ENCODE measurements at places on chromosomes 1 and 21.

DNA sequence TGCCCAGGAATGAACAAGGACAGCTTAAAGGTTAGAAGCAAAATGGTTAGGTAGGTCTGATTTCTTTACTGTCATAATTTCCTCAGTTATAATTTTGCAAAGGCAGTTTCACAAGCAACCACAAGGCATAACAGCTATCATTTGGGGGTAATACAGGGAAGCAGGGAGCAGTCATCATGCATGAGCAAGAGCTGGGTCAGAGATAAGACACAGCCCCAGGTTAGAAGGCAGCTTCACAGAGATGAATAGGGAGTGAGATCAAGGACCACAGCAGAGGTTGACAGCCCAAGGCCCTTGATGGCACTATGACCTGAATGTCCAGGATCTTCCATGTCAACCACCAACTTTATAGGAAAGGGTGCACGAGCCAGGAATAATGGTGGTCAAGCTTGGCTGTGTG, 9.0 kb upstream of the CSRP1 start:
- DNase-seq = no peak

DNA sequence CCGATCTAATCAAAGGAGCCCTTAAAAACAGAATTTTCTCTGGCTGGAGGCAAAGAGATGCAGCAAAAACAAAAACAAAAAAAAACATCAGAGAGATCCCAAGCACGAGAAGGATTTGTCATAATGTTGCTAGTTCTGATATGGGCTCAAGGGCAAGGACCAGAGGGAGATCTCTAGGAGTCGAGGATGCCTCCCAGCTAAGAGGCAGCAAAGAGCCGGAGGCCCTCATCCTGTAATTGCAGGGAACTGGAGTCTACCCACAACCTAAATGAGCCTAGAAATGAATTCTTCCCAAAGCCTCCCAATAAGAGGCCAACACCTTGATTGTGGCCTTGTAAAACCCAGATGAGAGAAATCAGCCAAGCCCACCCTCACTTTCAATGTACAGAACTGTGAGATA, 12.0 kb downstream of the GNG12 start:
- no peak for DNase-seq

- no peak for DNase-seq
Observed at GRCh38 chr1:50252196-50252595, 143.5 kb downstream of the ELAVL4 start.

DNA sequence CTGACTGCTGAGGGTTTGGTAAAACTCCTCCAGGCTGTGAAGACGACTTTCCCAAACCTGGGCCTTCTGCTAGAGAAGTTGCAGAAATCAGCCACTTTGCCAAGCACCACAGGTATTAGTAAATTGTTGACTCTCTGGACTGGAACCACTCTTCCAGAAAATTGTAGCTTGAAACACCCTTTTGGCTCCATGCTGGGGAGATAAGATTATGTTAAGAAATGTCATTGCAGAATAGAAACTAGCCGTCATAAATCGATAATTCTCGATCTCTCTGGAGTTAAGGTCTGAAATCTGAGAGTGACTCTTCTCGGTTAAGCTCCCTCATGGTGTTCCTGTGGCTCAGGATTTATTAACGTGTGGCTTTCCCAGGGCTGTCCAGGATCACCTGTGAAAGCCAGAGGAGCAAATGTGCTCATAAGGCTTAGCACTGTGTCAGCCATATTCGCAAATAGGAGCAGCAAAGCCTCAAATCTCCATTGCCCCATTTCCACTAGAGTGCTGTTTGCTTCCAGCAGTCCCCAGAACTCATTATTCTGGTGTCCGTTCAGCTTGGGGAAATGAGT, 54.6 kb downstream of the ZBTB40 start:
- DNase-seq = no peak

DNA sequence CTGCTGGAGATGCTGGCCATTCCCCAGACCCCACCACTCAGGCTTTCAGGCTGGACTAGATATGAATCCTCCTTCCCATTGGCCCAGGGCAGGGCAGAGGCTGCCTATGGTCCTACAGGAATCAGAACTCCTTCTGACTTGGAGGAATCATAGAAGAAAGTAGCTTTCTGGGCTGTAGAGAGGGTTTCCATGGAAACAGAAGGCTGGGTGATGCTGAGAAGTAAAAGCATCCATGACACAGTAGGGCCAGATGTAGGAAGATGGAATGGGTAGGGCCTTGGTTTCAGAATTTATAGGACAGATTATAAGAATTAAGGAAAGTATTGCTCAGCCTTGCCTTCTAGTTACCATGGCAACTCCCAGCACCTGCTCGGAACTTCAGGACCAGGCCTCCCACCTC, 9.0 kb downstream of the NT5C1A start:
- DNase-seq = no peak

DNA sequence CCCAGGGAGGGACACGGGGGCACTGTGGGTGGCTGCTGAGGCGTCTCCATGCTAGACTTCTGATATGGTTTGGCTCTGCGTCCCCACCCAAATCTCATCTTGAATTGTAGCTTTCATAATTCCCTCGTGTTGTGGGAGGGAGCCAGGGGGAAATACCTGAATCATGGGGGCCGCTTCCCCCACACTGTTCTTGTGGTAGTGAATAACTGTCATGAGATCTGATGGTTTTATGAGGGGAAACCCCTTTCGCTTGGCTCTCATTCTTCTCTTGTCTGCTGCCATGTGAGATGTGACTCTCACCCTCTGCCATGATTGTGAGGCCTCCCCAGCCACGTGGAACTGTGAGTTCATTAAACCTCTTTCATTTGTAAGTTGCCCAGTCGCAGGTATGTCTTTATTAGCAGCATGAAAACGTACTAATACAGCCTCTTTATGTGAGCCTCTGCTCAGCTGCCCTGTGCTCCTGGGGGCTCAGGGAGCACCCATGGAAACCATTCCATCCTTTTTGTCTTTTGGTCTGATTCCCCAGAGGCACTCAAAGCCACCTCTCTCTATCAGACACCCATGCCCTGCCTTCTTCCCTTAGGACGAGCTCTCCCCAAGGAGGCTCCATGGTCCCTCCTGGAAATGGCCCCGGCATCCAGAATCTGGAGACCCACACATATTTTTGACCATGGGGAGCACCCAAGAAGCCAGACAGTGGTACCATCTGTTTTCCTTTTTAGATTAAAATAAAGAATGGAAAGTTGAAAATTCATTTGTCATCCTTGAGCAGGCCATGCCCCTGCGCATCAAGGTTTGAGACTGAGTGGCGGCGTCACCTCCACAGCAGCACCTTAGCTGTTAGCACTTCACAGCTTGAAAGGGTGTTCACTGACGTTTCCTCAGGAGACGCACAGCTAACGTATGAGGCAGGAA, 65.9 kb upstream of the FAM20B start:
- DNase-seq = no peak

GRCh38 chr1:165443539-165444311, 1.2 kb downstream of the RXRG start:
- no peak for DNase-seq

DNA sequence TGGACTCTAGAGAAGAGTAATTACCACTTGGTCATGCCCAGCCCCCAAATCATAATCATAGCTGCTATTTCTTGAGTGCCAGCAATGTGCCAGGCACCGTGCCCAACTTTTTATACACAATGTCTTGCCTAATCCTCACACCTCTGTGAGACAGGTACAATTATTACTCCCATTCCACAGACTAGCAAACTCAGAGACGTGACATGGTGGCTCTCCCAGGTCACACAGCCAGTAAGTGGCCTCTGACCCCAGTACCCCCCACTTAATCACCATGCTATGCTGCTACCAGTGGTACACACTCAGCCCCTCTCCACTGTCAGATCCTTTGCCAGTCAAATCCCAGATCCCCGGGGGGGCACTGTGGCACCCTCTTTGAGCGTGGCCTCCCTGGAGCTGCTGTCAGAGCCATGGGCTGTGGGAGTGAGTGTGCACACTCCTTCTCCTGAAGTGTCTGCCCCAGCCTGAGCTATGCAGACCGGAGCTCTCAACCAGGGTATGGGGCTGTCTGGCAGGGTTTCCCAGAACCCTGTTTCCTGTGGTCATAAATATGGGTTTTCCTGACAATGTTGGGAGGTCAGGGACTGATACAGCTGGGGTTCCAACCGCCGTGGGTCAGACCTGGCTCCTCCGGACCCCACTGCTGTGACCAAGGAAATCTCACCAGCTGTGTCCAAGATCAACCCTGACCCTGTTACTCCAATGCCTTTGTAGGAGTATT, 51.8 kb downstream of the LACTBL1 start:
- no peak for DNase-seq

- no peak for DNase-seq
Observed at GRCh38 chr1:228156941-228157728, 7.4 kb downstream of the GJC2 start.

GRCh38 chr21:37535130-37535529, 168.6 kb downstream of the DYRK1A start:
- no peak for DNase-seq

DNA sequence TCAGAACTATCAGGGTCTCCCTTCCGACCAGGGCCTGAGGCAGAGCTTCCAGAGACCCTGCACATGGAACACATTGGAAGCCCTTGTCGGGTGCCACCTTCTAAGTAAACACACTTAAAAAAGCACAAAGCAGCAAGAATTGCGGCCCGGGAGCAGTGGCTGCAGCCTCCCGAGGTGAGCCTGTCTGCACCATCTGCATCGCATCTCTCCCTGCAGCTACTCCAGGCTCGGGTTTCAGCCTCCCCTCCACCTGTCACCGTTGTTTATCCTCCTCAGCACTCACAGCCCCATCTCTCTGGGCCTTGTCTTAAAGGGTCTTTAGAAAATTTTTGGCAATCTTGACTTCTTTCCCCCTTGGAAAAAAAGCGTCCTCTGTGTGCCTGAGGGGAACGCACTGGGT, 95.1 kb upstream of the ARHGEF16 start:
- no peak for DNase-seq

- DNase-seq = no peak
Observed at GRCh38 chr1:52926864-52927211, 238 bp upstream of the SCP2 start.

DNA sequence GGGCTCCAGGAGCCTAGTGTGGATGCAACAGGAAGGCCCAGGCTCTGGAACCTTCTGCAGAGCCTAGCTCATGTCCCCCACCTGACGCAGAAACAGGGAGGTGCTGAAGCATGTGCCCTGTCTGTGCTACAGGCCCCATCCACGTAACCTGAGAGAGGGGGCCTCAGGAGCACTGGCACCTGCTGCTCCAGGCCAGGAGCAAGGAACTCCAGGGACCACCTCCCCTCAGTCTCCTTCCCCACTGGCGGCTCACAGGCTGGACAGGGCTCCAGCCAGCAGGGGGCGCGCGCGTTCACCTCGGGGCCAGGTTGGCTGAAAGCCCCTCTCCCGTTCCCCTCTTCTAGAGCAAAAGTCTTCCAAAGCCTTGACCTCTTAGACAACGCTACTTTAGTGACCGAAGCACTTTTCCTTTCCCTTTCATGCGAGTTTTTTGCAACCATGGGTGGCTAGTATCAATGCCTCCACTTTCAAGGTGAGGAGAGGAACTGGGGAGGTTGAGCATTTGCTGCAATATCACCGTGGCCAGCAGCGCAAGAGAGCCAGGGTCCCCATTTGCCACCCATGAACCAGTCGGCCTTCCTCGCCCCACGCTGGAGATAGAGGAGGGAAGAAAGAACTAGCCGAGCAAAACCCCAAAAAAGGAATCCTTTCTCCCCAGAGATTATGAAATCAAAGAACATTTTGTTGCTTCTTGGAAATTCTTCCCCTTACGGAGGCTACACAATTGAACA, 52.4 kb upstream of the GPR157 start:
- peak; percentile 35 for DNase-seq

DNA sequence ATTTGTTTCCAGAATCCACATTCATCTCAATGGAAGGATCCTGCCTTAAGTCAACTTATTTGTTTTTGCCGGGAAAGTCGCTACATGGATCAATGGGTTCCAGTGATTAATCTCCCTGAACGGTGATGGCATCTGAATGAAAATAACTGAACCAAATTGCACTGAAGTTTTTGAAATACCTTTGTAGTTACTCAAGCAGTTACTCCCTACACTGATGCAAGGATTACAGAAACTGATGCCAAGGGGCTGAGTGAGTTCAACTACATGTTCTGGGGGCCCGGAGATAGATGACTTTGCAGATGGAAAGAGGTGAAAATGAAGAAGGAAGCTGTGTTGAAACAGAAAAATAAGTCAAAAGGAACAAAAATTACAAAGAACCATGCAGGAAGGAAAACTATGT, 2.6 kb downstream of the GADD45A start:
- peak; percentile 79 for DNase-seq

DNA sequence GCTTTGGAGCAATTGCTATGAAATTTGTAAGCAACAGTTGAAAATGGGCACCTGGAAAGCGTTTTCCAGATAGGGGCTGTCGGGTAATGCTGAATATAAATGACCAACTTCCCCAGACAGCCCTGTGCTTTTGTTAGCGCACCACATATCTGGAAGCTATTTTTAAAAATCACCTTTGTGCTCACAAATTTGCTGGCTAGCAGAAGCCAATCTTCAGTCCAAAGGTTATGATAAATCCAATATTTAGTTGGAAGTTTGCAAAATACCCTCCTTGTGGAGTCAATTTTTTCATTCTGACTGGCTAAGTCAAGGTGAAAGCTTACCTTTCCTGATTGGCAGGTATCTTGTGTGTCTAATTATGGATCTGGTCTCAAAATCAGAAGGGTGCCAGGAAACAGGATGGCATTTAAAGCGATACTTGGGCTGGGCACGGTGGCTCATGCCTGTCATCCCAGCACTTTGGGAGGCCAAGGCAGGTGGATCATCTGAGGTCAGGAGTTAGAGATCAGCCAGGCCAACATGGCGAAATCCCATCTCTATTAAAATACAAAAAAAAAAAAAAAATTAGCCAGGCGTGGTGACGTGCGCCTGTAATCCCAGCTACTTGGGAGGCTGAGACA, 124.1 kb upstream of the AJAP1 start:
- DNase-seq = no peak

DNA sequence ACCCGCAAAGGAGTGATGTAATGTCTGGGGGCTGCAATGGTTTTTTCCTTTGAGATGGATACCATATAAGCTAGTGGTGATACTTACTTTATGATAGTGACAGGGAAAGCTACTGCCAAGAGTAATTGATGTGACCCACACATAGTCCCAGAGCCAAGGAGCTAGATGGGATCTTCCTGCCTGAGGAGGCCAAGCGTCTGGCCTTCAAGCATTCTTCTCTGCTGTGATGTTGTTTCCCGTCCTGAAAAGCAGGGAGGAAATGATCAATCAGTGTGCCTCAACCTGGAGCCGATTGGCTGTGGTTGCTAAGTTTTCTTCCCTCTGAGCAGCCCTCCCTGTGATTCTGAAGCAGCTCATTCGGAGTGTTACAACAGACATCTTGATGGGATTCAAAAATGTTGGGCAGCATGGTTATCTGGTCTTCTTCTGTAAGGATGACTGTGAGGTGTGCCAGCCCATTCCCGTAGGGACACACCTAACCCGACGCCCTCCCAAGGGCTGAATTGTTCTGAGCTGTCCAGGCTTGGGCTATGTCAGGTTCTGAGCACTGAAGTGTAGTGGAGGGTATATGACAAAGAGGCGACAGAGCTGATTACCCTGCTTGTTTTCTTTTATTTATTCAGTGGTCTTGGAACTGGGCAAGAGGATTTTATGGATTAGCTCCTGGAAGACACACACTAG, 56.7 kb downstream of the UCK2 start:
- no peak for DNase-seq
